ENCODE measurements at places on chromosomes 6 and 20. TPM values are rescaled to one million over a fixed set of nuclear protein-coding genes. Genes with fewer than 3 reads are reported as not detected.

Gene MLN
- total RNA-seq = not detected

Gene TGM3
- total RNA-seq = 0.07 TPM

Gene HSF2
- total RNA-seq = 10.6 TPM

Gene PERP
- total RNA-seq = 26.9 TPM

Gene RAET1L
- not detected for total RNA-seq

Gene HDGFL1
- total RNA-seq = not detected

Gene RAET1E
- total RNA-seq = not detected

Gene HLA-DOB
- total RNA-seq = 0.46 TPM

Gene APOM
- 4.3 TPM for total RNA-seq

Gene DST
- total RNA-seq = 105 TPM

Gene TMEM244
- total RNA-seq = not detected

Gene CPXM1
- 57.1 TPM for total RNA-seq

GRCh38 chr20:46330072-46330763, 21.9 kb upstream of the CDH22 start:
- H3K4me1 ChIP-seq = peaks cover 36% of the 10 kb centered on the region
- H3K4me3 ChIP-seq = no peak overlapping the region
- peaks cover 3% of the 10 kb centered on the region for H3K27me3 ChIP-seq
- no peak for DNase-seq
- H3K27ac ChIP-seq = no peak overlapping the region
- H3K36me3 ChIP-seq = no peaks in the 10 kb centered on the region

DNA sequence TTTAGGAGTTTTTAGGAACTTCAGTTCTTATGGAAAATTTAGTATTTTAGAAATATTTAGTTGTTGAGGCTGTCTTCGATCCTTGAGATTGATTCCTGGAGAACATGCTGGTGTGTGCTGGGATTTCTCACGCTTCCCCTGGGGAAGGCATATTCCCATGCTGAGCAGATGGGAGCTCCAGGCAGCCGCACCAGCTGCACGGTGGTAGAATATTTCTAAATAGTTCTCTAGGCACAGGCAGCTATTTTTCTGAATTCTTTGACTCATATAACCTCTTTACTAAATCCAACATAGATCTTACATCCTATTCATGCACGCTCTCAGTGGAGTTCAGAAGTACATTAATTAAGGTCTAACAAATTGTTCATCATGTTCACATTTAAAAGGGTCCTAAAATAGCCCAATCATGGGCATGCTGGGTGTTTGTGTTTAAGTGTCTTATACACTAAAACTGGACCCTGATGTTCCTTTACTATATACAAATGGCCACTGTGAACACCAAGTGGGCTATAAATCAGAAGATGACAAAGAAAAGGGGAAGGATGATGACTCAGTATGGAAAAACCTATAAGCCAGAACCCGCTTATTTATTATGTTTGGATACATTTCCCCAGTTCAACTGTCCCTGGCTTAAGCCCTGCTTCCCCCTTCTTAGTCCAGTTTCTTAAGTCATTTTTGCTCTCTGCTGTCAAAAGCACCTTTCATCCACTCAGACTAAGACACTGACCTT, 138.5 kb downstream of the UST start:
- H3K4me1 ChIP-seq = peaks cover 36% of the 10 kb centered on the region
- DNase-seq = no peak

GRCh38 chr20:13141546-13141945, 79.5 kb upstream of the ISM1 start:
- no peak overlapping the region for H3K27ac ChIP-seq
- H3K4me1 ChIP-seq = no peaks in the 10 kb centered on the region
- no peaks in the 10 kb centered on the region for H3K36me3 ChIP-seq
- DNase-seq = no peak
- no peaks in the 10 kb centered on the region for H3K27me3 ChIP-seq

GRCh38 chr20:53027089-53027488, 54.9 kb downstream of the TSHZ2 start:
- H3K27me3 ChIP-seq = no peaks in the 10 kb centered on the region
- H3K4me3 ChIP-seq = no peak overlapping the region
- no peak for DNase-seq
- H3K27ac ChIP-seq = no peak overlapping the region
- H3K4me1 ChIP-seq = peaks cover 5% of the 10 kb centered on the region
- H3K36me3 ChIP-seq = no peaks in the 10 kb centered on the region

GRCh38 chr6:16105854-16106253, 23.0 kb upstream of the MYLIP start:
- no peak for DNase-seq
- no peak overlapping the region for H3K4me3 ChIP-seq
- no peaks in the 10 kb centered on the region for H3K27me3 ChIP-seq
- H3K36me3 ChIP-seq = no peaks in the 10 kb centered on the region
- H3K4me1 ChIP-seq = peaks cover 8% of the 10 kb centered on the region

DNA sequence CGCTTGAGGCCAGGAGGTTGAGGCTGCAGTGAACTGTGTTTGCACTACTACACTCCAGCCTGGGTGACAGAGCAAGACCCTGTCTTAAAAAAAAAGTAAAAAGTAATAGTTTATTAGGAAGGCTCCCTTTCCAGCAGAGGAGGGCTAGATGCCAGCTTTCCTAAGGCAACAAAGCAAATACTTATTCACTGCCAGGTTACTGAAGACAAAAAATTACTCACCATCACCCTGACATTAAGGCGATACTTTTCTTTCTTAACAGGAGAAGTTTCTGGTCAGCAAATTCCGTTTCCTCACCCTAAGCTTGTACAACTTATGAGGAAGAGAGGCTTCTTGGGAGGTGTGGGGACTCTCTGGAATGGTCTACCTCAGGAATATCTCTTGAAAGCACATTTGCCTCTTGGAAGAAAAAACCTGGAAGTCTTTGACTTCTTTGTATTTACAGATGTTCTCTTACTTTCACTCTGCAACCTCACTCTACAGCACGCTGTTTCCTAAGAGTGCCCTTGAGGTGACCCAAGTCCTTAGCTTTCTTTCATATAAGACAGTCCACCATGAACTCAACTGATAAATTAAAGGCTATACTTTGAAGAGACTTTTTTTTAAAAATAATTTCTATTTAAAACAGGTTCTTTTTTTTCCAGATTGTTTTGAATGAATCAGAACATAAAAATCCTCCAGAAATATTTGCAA, 52.9 kb upstream of the TRAF3IP2 start:
- no peaks in the 10 kb centered on the region for H3K27me3 ChIP-seq
- H3K4me1 ChIP-seq = peaks cover 56% of the 10 kb centered on the region
- no peaks in the 10 kb centered on the region for H3K36me3 ChIP-seq
- H3K4me3 ChIP-seq = no peak overlapping the region
- no peak for DNase-seq

- peaks cover 21% of the 10 kb centered on the region for H3K27me3 ChIP-seq
- no peak overlapping the region for H3K4me3 ChIP-seq
- H3K27ac ChIP-seq = no peak overlapping the region
- no peak for DNase-seq
- H3K36me3 ChIP-seq = no peaks in the 10 kb centered on the region
These were observed 161.4 kb downstream of the CLIC5 start for GRCh38 chr6:45854149-45854742.

DNA sequence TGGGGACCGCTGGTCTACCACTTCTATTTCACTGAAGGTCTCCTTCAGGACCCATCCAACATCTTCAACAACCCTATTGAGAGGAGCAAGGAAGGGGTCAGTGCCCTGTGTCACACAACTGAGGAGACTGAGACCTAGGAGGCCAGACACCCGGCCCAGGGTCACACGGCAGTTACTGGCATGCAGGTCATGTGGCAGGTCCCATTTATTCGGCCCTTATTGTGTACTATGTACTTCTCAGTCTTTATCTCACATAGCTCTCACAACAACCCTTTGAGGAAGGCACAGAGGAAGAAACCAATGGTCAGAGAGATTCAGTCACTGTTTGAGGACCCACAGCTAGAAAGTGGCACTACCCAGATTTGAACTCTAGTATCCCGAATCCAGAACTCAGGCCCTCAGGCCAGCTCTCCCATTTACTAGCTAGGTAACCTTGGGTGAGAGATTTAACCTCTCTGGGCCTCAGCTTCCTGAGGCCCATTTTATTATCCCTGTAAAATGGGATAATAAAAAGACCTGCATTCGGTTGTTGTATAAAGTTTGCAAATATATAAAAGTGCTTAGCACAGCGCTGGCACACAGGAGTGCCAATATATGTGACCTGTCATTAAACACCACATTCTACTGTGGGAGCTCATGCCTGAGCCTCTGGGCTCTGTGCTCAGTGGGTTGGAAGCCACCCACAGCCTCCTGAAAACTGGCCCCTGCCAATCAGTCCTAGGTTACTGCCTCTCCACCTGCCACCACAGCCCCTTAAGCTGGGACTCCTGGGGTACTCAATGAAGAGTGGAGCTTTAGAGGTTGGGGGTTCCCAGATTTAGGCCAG, 15.8 kb downstream of the TFEB start:
- H3K36me3 ChIP-seq = no peaks in the 10 kb centered on the region
- no peak overlapping the region for H3K27ac ChIP-seq
- DNase-seq = no peak
- peaks cover 16% of the 10 kb centered on the region for H3K4me1 ChIP-seq
- H3K27me3 ChIP-seq = no peaks in the 10 kb centered on the region

DNA sequence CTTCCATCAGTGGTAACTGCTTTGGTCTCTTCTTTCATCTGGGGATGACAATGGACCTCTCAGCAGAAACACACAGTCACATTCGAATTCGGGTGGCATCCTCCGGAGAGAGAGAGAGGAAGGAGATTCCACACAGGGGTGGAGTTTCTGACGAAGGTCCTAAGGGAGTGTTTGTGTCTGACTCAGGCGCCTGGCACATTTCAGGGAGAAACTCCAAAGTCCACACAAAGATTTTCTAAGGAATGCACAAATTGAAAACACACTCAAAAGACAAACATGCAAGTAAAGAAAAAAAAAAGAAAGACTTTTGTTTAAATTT, 6.1 kb downstream of the EDN1 start:
- no peak overlapping the region for H3K4me3 ChIP-seq
- peaks cover 26% of the 10 kb centered on the region for H3K4me1 ChIP-seq
- no peaks in the 10 kb centered on the region for H3K36me3 ChIP-seq
- DNase-seq = no peak
- no peak overlapping the region for H3K27ac ChIP-seq

DNA sequence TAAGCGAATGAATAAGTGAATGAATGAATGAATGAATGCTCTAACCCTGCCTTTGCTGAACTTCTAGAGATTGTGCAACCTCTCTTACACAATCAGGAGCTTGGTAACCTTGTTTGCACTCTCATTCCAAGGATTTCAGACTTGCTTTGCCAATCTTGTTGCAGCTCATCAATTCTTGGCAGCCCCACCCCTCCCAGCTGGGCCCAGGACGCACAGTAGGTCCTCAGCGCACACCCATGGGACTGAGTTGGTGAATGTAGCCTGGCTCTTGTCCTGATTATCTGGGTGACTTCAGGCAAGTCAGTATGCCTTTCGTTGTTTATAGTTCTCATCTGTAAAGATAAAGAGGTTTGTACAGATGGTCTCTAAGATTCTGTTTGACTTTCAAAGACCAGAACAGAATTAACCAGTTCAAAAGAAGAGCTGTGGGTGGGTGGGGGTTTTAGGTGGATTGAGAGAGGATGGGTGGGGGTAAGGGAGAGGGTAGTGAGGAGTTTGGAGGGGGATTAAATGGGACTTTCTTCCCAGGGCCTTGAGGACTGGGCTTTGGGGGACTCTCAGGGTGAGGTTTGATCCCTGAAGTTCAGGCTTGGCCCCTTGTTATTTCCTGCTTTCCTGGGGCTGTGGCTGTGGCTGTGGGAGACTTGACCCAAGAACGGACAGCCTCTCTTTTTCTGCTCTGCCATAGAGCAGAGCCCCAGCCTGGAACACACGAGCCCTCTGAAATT, 33.2 kb downstream of the VEGFA start:
- no peaks in the 10 kb centered on the region for H3K36me3 ChIP-seq
- no peak overlapping the region for H3K27ac ChIP-seq
- H3K4me1 ChIP-seq = peaks cover 6% of the 10 kb centered on the region
- no peaks in the 10 kb centered on the region for H3K27me3 ChIP-seq
- H3K4me3 ChIP-seq = no peak overlapping the region

DNA sequence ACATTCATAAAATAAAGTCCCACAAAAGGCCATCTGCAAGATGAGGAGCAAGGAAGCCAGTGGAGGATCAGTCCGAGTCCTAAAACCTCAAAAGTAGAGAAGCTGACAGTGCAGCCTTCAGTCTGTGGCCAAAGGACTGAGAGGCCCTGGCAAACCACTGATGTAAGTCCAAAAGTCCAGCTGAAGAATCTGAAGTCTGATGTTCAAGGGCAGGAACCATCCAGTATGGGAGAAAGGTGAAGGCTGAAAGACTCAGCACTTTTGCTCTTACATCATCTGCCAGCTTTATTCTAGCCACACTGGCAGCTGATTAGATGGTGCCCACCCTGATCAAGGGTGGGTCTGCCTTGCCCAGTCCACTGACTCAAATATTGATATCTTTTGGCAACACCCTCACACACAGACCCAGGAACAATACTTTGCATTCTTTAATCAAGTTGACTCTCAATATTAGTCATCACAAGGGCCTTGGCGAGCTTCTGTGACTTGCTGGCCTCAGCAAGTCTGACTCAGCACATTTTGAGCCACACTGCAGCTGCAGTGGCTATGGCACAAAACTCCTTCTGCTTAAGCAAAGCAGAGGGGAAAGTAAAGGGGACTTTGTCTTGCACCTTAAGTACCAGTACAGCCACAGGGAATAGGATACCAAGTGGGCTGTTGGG, 1370.3 kb upstream of the CITED2 start:
- H3K27me3 ChIP-seq = peaks cover 3% of the 10 kb centered on the region
- no peak overlapping the region for H3K27ac ChIP-seq
- no peak overlapping the region for H3K4me3 ChIP-seq
- peaks cover 5% of the 10 kb centered on the region for H3K4me1 ChIP-seq
- peaks cover 50% of the 10 kb centered on the region for H3K36me3 ChIP-seq

DNA sequence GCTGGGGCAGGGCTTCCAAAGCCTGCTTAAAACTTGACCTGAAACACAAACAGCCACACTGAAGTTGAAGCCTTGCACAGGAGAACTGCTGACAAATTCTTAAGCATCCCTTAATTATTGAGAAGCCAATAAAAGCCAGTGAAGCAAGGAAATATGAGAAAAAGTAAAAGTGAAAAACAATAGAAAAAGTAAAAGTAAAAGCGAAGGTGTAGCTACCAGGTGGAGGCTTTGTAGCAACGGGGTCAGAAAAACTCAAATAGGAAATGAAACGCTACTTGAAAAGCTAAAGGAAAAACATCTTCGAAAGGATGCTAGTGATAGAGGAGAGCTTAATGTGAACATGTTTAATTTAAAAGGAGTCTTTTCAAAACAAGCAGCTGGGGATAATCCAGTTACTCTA, 97.4 kb downstream of the IRF4 start:
- no peaks in the 10 kb centered on the region for H3K4me1 ChIP-seq
- no peak overlapping the region for H3K4me3 ChIP-seq
- no peaks in the 10 kb centered on the region for H3K27me3 ChIP-seq
- peaks cover 64% of the 10 kb centered on the region for H3K36me3 ChIP-seq
- DNase-seq = no peak

GRCh38 chr6:50093116-50093937, 43.6 kb upstream of the DEFB112 start:
- DNase-seq = no peak
- no peak overlapping the region for H3K4me3 ChIP-seq
- H3K27ac ChIP-seq = no peak overlapping the region
- H3K27me3 ChIP-seq = no peaks in the 10 kb centered on the region
- no peaks in the 10 kb centered on the region for H3K36me3 ChIP-seq

GRCh38 chr6:170193326-170193821, 97.5 kb downstream of the DLL1 start:
- no peak overlapping the region for H3K4me3 ChIP-seq
- H3K27ac ChIP-seq = no peak overlapping the region
- DNase-seq = no peak
- no peaks in the 10 kb centered on the region for H3K4me1 ChIP-seq
- peaks cover 24% of the 10 kb centered on the region for H3K36me3 ChIP-seq

GRCh38 chr6:125886914-125887313, 69.7 kb upstream of the HINT3 start:
- DNase-seq = no peak
- H3K27me3 ChIP-seq = no peaks in the 10 kb centered on the region
- peaks cover 5% of the 10 kb centered on the region for H3K36me3 ChIP-seq
- peaks cover 6% of the 10 kb centered on the region for H3K4me1 ChIP-seq
- no peak overlapping the region for H3K4me3 ChIP-seq

All from WTC11 (cell line).